OCI-LY7 (cell line): ENCODE measurements at places on chromosomes 5 and 9. TPM values are rescaled to one million over a fixed set of nuclear protein-coding genes. Genes with fewer than 3 reads are reported as not detected.

KCNV2 gene
- total RNA-seq = not detected in 2 replicates

ECSCR gene
- total RNA-seq = not detected in 2 replicates

GRCh38 chr9:134880484-134881312, at the start of gene FCN2:
Gene FCN2 (plus strand): TSS chr9:134880810. CDS start chr9:134880822, 12 bp downstream.
- no peak for DNase-seq

DNA sequence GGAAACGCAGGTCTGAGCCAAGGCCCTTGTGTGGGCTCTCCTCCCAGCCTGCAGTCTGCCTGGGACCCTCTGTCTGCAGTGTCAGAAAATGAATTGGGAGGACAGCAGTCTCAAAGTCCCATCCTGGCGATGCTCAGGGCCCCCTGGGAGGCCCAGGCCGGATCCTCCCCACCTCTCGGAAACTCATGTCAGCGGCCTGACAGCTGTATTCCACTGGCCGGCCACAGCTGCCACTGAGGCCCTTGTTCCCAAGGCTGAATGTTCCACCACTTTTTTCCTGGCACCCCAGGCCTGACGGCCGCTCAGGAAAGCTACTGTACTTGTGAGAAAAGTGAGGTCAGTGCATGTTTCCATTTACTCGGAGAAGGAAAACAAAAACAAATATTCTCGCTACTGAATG, 180.0 kb downstream of the FGF18 start:
- no peak for DNase-seq

GRCh38 chr5:80852331-80853245, 107.6 kb upstream of the RASGRF2 start:
- no peak for DNase-seq
